ENCODE measurements at places on chromosomes 2 and 18. TPM values are rescaled to one million over a fixed set of nuclear protein-coding genes. Genes with fewer than 3 reads are reported as not detected.
A peak's percentile ranks its signal among the peaks of the same experiment; 100 is the strongest.

GRCh38 chr2:32715981-32716380 is 88.1 kb downstream of the TTC27 start:
- no peak for ATAC-seq

DNA sequence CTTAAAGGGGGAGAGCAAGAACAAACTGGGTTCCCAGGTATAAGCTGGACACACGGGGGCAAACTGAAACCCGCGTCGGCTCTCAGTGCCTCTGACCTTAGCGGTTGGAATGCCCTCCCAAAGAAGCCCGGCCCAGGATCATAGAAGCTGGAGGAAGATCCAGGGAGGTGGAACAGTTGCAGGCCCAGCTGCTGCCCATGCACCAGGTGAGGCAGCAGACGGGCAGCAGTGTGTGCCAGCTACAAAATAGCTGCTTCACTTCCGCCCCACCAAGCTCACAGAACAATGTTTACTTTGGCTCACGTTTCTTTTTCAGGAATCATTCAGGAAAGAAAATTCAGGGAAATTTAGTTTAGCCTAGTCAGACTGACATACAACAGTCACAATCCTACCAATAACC is 3.9 kb upstream of the ERMN start:
- no peak for ATAC-seq

DNA sequence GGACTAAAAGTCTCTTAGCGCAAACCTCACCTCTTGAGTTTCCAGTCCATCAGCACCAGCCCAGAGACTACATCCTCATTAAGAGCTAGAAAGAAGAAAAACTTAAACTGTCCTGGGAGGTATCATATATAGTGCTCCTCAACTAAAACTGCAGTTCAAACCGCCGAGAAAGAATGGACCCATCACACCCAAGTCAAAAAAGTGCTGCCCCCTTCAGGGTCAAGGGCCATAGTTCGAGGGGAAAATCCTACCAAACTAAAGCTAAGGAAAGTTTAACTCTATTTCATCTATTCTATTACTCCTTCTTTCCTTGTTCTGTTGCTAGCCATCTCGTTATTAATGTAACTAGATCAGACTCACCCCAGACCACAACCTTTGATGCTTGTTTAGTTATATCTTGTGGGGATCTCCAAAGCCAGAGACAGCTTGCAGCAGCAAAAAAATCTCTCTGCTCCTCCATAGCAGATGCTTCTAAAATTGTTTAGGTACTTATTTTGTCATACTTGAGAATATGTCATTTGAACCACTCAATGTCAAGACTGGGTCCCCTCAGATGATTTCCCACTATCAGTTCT is 134.5 kb upstream of the RMP24 start:
- no peak for ATAC-seq

DNA sequence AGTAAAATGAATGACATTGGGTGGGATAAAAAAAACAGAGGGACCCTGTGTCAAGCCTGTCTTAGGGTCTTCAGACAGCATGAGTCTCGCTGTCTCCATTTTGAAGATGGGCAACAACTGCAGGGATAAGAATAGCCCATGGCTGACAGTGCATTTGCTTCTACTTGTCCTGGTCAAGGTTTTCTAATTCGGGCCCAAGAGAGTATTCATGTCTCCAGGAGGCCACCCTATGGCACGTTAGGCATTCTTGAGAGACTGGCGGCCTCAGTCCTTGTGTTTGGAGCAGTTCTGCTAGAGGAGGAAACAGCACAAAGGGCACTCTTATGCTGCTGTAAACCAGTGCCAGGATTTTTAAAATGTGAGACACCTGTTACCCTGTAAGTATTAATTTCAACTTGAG is 9.5 kb upstream of the MYL1 start:
- ATAC-seq = no peak

GRCh38 chr2:106339132-106339531 is 129.1 kb downstream of the RGPD3 start:
- ATAC-seq = no peak

DNA sequence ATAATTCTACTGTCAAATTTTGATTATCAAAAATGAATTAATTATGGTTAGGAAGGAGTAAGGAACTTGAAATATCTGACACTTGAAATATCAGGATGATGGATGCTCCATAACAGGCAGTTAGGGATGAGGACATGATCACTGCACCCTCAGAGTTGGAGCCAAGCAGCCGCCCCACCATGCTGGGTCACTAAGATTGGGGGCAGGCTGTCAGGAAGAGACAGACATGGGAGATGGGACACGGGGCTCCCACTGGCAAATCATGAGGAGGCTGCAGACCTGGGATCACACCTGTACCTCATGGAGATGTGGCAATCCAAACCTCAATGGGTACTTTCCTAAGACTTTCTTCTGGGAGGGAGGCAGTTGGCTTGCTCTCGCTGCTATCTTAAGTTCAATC is 982.0 kb upstream of the ZEB2 start:
- ATAC-seq = no peak

DNA sequence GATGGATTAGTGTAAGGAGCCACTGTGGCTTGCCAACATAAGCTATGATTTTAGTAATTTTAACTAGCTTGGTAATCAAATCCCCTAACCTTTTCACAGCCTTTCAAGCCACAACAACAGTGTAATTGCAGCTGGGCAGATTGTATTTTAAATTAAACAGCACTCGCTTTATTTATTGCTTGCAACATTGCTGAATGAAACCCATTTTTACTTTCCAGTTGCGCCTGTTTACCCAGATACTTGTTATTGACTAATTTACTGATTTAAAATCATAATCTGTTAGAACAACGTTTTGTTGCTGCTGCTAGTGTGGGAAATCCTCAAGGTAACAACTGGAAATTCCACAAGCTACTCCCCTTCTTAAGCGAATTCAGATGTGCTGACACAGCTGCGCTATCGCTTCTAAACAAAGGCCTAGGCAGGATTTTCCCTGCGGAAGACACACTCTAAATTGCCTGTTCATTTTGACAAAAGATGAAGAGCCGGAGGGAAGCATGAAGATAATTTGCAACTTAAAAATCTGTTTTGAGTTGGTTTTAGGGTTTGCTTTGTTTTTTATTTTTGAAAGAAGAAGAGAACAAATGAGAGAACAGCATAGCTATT is 283.9 kb downstream of the ALPK2 start:
- peak; percentile 51 for ATAC-seq

- no peak for ATAC-seq
Measured at GRCh38 chr2:38866773-38867443, 8.8 kb downstream of the DHX57 start.

DNA sequence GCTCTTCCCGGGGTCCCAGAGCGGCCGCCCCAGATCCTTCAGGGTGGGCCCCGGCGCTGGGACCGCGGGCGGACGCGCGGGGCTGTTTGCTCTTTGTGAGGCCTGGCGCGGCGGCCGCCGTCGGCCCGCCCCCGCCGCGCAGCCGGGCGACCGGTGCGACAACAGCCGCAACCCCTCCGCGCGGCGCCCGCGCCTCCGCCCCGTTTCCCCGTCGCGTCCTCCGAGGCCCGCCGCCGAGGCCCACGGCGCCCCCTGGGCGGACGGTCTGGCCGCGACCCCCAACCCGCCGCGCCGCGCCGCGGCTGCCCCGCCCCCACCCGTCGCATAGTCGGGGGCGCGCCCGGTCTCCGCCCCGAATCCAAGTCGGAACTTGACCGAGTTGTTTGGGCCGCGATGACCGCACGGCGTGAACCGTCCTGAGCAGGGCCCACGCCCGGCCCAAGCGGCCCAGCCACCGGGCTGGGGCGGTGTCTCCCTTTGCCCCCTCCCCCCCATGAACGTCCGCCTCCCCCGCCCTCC is 448 bp downstream of the YPEL5 start:
- peak; percentile 2 for ATAC-seq

DNA sequence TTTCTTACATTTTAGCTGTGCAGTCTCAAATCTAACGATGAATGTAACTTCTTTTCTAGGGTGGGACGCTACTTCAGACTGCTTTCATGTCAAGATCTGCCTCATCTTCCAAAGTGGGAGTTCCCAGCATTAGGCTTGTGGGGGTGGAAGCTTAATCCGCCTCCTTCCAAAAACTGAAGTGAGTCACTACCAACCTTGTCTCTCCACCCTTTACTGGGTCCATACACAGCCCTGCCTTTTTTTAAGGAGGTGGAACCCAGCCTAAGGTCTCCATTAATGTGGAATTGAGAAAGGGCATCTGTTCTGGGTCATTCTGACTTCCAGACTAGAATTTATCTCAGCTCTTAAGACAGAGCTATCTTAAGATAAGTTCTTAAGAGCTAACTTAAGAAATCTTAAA is 42.0 kb upstream of the NFE2L2 start:
- ATAC-seq = no peak

- ATAC-seq = no peak
Measured at GRCh38 chr2:216830346-216830745, 29.5 kb downstream of the TNP1 start.

DNA sequence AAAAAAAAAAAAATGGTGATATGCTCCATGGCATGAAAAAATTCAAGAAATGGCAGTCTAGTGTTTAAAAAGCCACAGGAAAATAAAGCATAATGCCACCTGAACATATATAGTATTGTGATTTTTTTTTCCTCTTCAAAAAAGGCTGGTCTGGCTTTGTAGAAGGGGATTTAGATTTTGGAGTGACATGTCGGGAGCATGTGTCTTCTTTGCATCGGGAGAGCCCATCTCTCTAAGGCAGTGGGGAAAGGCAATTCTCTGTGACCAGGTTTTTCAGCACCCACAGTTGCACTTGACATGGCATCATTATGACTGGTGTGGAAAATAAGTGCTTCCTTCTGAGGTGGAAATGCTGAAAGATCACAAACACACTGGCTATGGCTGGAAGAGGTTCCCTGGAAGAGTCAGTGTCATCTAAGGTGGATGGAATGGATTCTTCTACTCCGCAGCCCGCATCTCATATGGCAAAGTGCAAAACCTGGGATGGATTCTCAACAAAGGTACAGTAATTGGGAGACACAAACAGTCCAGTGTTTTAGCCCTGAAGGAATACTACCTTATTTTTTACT is 172.5 kb downstream of the AGAP1 start:
- ATAC-seq = peak; percentile 49

DNA sequence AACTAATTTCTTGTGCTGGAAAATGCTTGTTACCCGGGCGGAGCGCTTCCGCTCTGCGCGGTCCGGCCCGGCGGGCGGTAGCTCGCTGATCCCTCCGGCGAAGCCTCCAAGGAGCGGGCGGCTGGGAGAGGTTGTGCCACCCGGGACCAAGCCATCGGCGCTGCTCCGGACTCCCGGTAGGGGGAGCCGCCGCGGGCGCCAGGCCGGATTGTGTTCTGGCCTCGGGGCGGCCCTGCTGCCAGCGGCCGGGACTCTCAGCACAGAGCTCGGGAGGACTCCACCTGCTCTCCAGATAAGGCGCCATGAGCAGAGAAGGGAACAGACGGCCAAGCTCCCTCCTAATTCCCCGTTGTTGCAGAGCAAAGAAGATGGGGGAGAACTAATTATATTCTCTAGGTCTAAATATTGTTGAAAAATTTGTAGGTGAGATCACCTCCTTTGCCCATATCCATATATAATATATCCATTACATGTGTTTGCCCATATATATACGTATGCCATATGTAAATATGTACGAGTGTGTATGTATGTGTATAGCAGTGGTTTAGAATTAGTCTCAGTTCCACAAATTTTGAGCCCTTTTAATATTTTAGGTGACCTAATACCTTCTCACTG is 13.8 kb upstream of the SATB2 start:
- peak; percentile 97 for ATAC-seq

- ATAC-seq = no peak
Measured at GRCh38 chr2:41865263-41865662, 182.6 kb upstream of the PKDCC start.

- no peak for ATAC-seq
Measured at GRCh38 chr2:154995361-154995760, 296.9 kb downstream of the KCNJ3 start.

DNA sequence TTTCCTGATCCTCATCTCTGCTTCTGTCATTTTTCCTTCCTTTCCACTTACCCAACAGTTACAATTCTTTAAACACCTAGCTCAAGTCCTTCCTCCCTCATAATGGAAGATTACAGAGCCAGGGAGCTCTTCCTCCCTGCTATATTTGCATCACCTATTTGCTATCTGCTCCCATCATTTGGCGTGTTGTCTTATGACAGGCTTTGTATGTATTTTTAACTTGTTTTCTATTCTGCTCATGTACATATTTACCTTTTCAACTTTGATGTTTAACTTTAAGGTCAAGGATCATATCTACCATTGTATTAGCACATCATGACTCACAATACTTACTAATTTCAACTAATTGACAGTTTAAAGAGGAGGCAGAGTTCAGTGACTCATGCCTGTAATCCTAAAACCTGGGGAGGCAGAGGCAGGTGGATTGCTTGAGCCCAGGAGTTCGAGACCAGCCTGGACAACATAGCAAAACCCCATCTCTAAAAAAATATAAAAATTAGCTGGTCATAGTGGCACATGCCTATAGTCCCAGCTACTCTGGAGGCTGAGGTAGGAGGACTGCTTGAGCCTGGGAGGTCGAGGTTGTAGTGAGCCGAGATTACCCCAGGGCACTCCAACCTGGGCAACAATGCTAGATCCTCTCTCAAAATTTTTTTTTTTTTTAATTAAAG is 308.0 kb upstream of the STON1 start:
- ATAC-seq = no peak

DNA sequence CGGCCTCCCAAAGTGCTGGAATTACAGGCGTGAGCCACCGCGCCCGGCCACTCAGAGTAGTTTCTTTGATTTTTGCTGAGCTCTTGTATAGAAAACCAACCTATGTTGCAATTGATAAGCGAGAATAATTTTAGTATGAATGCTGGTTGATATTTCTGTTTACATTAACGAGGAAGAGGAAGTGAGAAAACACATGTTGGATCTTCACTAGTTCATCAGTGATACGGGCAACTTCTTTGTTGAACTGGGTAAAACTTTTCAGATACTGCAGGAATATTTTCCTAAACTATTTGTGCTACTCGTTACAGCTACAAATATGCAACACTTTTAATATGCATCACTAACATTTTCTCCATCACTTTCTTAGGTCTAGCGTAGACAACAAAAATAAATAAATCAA is 67.9 kb upstream of the SLC25A52 start:
- no peak for ATAC-seq

- ATAC-seq = no peak
Measured at GRCh38 chr2:78263571-78263970, 741.4 kb upstream of the LRRTM4 start.

DNA sequence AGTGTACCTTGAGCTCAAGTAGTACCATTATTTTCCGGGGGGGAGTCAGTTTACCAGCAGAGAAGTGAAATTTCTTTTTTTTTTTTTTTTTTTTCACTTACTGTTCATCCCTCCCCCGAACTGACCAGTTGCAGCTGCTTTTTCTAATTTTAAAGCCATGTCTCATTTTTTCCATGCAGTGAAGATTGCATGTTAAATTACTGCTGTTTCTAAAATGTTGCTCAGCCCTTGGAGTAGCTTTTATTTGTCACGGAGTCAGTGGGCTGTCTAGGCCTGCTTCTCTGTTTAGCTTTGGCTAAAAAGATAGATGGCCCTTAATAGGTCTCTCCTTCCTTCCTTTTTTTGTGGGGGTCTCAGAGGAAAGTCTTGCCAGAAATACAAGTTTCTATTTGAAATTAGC is 70.2 kb downstream of the NGEF start:
- ATAC-seq = no peak

GRCh38 chr2:235500761-235501672 is 7.2 kb downstream of the AGAP1 start:
- ATAC-seq = no peak

IL36RN gene
- total RNA-seq = 0.17 TPM

MC2R gene
- total RNA-seq = 0.44 TPM

ATAD2B gene
- total RNA-seq = 23.2 TPM

SPEG gene
- total RNA-seq = 14.3 TPM

DRC1 gene
- total RNA-seq = not detected

ADGRF3 gene
- 0.73 TPM for total RNA-seq

DPP4 gene
- 83.7 TPM for total RNA-seq

CENPA gene
- total RNA-seq = 0.81 TPM

G6PC2 gene
- total RNA-seq = not detected

AQP4 gene
- total RNA-seq = 0.19 TPM
